Hepatic stellate cell (primary cell): ENCODE measurements at places on chromosomes 1 and 21.

DNA sequence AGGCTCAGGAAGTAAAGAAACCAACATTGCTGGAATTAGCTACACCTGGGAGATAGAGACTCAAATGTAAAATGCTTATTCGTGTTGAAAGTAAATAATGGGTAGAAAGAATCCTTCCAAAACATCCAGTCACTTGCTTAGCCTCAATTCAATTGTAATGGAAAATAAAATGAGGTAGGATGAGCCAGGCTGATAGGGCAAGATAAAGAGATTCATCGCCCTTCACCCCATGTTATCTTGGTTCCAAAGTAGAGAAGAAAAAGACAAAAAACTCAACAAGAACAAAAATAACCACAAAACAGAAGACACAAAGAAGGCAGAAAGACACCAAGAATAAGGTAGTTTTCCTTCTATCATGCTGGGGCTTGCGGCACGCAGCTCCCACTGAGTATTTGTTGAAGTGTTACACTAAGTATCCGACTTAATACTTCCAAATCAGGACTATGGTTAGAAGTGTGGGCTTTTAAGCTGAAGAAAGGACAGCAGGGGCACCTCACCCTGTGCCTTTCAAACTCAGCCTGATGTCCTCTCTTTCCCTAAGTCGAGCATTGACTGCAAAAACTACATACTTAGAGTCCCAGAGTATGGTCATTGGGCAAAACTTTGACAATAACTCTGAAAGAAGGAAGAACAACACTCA is 202.1 kb downstream of the VAV3 start:
- no peak for DNase-seq

DNA sequence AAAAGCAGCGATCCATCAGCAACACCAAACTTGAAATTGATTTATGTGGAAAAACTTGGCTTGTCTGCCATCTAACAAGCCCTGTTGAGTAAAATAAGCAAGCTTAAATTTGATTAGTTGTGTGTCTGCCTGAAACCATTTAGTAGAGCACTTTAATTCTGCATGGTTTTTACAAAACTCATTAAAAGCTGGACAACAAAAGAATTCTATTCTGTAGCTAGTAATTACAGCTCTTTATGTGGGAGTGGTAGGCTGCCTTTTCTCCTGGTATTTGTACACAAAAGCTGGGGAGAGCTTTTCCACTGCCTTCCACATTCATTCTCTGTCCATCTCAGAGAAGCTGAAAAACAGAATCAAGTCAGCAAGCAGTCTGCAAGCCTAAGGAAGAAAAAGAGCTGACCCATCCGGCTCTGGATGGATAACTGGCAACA is 1.7 kb downstream of the ETS2 start:
- DNase-seq, result no peak

DNA sequence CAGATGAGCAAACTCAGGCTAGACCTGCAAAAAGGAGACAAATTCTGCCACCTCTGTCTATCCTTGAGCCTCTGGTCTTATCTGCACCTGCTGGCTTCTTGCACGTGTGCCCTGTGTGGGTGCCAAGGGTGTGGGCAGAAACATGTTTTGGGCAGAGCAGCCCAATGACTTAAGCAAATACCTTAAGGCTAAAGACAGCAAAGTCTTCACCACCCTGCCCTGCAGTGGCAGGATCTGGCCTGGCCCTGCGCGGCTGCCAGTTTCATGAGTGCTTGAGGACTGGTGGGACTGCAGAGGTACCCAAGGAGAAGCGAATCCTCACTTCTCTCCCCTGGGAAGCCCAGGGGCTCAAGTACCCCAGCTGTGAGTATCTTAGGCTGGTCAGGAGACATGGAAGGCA is 3.8 kb upstream of the SLC26A9 start:
- no peak for DNase-seq

DNA sequence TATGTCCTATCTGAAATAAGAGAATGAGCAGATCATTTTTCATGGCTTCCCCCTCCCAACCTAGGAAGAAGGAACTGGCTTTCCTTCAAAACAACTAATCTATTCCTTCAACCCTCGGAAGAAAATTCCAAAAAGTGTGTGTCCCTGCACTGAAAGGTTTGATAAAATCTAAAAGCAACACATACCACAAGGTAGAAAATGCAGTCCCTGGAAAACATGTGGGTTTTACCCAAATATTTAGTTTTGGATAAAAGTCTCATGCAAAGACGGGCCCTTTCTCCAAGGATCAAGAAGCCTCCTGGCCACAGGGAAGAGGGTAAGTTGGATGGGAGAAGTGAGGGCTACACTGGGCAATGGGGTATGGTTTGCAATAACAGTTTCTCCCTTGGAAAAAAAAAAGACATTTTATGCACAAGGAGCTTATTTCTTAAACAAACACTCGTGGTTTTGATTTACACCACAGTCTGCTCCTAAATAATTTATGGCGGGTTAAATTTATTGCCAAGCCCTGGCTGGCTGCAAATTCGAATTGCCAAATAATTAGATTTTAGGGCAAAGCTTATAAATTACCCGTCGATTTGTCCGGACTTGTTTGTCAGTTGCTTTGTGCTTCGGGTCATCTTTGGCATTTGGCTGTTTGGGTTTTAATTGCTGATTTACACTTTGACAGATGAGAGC is 28.9 kb downstream of the ERI3 start:
- no peak for DNase-seq

- DNase-seq, result peak; percentile 51
Observed at GRCh38 chr1:209688746-209689234, 13.6 kb downstream of the G0S2 start.

DNA sequence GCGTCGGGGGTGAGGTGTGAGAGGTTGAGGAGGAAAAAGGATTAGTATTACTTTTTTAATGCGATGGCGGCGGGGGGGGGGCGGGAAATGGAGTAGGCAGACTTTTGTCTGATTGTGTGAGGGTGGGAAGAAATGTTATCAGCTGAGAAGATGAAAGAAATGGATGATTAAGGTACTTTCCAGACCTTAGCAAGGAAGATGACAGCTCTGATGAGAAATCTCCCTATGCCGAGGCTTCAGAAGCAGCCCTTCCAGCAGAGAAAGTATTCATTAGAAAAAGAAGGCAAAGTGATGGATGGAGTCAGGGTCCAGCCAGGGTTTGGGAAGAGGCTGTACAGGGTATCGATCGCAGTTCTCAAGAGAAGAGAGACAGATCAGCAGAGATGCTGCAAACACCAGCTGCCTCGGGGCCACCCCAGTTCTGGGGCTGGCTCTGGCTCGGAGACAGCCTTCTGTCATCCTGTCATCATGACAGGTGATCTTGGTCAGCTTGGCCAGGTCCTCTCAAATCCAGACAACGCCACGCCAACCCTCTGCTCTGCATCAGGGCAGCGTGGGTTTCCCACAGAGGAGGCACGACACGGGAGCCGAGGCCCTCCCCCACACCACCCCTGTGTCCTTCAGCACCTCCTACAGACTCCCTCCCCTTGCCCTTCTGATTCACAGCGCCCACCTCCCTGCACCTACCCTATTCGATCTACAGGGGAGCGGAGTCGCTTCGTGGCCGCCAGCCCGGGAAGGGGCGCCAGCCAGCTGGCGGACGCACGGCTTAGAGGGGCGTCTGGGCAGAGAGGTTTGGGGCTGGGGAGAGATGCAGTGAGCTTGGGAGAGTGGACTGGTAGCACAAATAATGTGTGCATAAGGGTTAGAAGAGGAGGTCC is 674 bp upstream of the ATXN7L2 start:
- no peak for DNase-seq

GRCh38 chr1:100597061-100597741 is 59.3 kb downstream of the GPR88 start:
- DNase-seq, result peak; percentile 51

GRCh38 chr21:46155514-46156377 is at the start of gene FTCD:
Gene FTCD, minus strand, starts transcription at chr21:46155579. Its CDS starts 56 bp downstream, at chr21:46155523.
- DNase-seq, result no peak

DNA sequence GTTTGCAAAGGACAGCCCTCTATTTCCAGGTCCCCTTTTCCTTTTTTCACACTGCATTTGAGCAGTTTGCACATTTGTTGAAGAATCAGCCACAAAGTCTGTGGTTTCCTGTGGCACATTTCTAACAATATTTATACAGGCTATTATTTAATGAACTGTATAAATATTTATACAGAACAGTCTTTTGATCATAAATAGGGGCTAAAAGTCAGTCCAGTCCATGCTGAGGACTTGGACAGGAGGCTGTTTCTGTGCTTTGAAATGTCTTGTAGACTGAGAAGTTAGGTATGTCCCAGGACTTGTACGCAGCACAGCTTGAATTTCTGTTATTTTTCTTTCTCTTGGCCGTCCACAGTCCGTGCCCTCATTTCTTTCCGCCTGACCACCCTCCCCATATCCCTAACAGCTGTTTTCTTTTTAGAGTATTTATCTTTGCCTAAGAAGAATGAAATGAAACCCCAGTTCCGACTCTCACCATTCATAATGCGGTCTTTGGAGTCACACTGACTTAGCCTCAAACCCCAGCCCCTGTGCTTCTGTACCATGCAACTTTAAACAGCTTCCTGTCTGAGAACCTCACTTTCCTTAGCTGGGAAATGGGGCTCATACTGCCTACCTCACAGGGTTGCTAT is 19.7 kb downstream of the FGGY start:
- DNase-seq, result no peak

DNA sequence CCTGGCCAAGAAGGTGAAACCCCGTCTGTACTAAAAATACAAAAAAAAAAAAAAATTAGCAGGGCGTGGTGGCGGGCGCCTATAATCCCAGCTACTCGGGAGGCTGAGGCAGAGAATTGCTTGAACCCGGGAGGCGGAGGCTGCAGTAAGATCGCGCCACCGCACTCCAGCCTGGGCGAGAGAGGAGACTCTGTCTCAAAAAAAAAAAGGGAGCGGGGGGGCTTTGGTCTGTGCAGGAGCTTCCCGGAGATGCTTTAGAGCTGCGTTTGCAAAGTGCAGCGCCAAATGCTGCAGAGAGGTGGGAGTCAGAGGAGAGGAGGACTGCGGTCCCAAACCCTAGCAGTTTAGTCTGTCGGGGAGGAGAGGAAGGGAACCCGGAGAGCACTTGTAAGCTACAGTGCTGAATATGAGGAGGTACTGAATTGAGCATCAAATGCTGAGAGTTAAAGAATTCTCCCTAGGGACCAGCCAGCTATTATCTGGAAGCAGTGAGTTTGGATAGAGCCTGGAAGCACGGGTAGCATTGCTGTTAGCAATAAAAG is 569 bp downstream of the FALEC start:
- no peak for DNase-seq

DNA sequence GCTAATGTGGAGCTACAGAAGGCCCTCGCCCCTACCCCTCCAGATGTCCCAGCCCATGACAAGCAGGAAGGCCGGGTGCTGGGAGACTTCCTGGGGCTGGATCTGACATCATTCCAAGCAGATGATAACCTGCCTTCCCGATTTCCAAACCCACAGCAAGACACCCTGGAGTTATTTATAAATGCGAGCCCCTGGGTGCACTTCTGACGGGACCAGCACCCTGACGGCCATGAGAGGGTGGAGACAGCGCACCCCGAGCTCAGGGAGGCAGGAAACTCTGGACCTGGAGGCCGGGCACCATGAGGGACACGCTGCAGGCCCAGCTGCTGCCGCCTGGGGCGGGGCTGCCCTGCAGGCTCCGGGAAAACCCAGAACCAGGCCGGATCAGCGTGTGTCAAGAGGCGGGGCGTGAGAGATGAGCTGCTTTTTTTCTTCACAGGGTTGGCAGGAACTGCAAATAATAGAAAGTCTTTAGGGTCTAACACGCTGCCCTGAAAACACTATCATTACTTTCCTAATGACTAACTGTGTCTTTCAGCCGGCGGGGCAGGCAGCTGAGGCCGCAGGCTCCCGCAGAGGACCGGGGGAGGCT is 2.5 kb upstream of the PCBP3 start:
- DNase-seq, result peak; percentile 80

- no peak for DNase-seq
Observed at GRCh38 chr1:158122833-158123388, 57.8 kb upstream of the CD1D start.

DNA sequence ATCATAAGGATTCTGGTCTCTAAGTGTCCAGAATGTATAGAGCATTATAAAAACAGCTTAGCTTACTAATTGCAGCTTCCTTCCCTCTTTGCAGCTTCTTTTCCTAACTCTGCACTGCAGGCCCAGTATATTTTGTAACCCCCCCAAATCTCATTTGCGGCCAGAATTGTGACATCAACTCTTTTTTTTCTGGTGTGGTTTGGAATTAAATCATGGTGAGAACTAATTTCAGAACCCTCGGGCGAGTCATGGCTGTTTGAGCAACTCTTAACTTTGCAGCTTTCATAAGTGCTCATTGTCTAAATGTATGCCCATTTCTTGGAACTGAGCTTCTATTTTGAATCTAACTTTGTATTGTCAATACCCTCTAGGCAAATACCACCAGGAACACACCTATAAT is 187.4 kb downstream of the CYYR1 start:
- no peak for DNase-seq

GRCh38 chr1:204115116-204115515 is 36.7 kb downstream of the ETNK2 start:
- no peak for DNase-seq

GRCh38 chr1:9874412-9874811 is 35.7 kb downstream of the CTNNBIP1 start:
- DNase-seq, result no peak

DNA sequence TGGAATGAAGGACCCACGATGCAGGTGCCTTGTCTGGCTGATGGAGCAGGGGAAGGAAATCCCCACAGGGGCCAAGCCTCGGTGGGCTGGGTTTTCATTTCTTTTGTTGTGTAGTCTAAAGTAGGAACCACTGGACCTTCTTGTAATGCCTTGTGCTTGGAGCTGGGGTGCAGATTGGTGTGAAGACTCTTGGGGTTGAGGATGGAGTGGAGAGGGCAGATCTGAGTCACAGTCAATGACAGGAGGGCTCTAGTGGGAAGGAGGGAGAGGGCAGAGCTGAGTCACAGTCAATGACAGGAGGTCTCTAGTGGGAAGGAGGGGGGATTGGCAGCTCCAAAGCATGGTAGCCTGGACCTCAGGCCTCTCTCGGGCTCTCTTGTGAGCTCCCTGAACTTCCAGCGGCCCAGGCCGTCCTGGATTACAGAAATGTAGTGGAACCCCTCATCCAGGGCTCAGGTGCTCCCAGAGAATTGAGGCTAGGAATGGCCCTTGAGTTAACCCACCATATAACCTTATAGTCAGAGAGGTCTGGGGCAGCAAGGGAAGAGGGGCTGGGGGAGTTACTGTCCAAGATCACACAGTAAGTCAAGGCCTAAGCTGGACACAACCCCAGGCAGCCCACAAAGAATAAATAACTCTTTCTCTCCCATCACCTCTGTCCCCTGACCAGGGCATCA is 313.8 kb downstream of the MATN1 start:
- DNase-seq, result no peak

GRCh38 chr1:170730438-170730837 is 66.5 kb downstream of the PRRX1 start:
- DNase-seq, result no peak

GRCh38 chr1:9825093-9826074 is 1.6 kb upstream of the CLSTN1 start:
- peak; percentile 78 for DNase-seq
